ENCODE measurements at places on chromosomes 6 and 20.

- DNase-seq, result peak; percentile 6
These were observed 76.2 kb upstream of the FRMD1 start for GRCh38 chr6:168155193-168155592.

- DNase-seq, result no peak
These were observed 52.8 kb downstream of the MAP3K4 start for GRCh38 chr6:161044335-161044734.

DNA sequence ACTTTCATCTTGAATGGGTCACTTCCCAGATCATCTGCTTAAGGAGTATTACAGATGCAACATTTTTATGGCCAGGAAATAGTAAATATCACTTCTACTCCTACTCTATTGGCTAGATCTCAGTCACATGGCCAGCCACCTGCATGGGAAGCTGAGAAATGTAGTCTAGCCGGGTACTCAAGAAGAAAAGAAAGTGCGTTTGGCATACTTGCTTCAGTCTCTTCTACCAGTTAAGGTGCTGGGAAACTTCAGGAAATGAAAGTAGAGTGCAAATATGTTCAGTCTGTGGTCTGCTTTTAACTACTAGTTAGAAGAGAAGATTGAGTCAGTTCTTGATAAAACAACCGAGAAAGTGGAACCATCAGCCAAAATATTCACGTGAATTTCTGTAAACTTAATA, 129.2 kb downstream of the PDSS2 start:
- DNase-seq, result no peak

- DNase-seq, result no peak
These were observed 48.8 kb downstream of the CAP2 start for GRCh38 chr6:17442196-17442595.

GRCh38 chr6:124205921-124206320, 402.3 kb downstream of the NKAIN2 start:
- DNase-seq, result no peak

DNA sequence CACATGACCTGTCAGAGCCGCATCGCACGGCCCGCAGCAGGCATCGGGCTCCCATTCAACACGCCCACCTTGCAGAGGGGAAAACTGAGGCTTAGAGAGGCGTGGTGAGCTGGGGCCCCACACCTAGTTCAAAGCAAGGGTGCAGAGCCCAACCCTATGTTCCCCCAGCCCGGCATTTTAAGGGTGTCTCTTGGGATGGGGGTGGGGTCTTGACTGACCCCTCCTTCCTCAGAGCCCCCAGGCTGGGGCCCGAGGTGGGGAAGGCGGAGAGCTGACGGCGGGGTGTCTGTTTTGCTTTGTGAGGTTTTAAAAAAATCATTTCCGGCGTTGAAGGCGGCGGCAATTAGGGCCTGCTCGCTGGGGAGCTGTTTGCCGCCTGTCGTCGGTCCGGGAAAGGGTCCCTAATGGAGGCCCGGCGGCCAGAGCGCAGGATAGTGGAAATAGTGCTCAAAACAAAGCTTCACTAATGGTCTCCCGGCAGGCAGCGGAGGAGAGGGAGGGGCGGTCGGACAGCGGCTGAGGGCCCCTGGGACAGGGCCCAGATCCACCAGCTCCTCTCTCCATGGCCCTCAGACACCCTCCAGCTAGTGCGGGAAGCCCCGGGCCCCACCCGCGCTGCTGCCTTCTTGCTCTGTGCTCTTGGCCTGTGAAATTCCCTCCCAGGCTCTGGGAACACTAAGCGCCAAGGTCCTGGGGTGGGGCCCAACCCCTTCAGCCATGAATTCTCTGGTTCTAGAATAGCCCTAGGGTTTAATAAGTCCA, 11.9 kb downstream of the VSTM2L start:
- DNase-seq, result no peak
